ENCODE measurements at places on chromosomes 4 and X. TPM values are rescaled to one million over a fixed set of nuclear protein-coding genes. Genes with fewer than 3 reads are reported as not detected.

The RAB39B gene
- 3.1 TPM for total RNA-seq

The TRIM75 gene
- total RNA-seq, result not detected

The CRLF2 gene
- total RNA-seq, result not detected

The PCDH11X gene
- not detected for total RNA-seq

The L1CAM gene
- total RNA-seq, result 2.9 TPM

The OGT gene
- 108 TPM for total RNA-seq

The SYP gene
- total RNA-seq, result 1.4 TPM

The PASD1 gene
- not detected for total RNA-seq

The UGT2A3 gene
- not detected for total RNA-seq

The ARMCX1 gene
- total RNA-seq, result 36.0 TPM

The BCAP31 gene
- 144 TPM for total RNA-seq

The RTL3 gene
- total RNA-seq, result 0.28 TPM

The SLITRK4 gene
- total RNA-seq, result 2.1 TPM

The ZGRF1 gene
- 9.1 TPM for total RNA-seq

The SH3D19 gene
- total RNA-seq, result 31.2 TPM

The OPHN1 gene
- total RNA-seq, result 6.0 TPM

The GLOD5 gene
- not detected for total RNA-seq

The SSX3 gene
- total RNA-seq, result not detected

The HAND2 gene
- not detected for total RNA-seq

The AFM gene
- total RNA-seq, result not detected

The LONRF3 gene
- total RNA-seq, result not detected
